ENCODE measurements at places on chromosomes 2 and 18. TPM values are rescaled to one million over a fixed set of nuclear protein-coding genes. Genes with fewer than 3 reads are reported as not detected.

DNA sequence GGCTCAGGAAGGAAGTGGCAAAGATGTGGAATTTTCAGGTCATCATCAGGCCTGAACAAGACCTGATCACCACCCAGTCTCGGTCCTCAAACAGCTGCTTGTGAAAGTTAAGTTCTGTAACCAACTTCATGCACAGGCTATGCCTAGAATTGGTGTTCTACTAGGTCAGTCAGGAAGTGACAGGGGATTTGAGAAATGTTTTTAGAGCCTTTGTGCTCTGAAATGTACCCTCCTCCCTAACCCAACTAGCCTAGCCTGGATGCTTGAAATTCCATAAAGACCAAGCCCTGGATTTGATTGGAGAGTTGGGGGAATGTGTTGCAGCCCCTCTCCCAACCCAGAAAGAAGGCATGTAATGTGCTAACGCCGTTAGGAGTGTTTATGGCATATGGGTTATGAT is 63.3 kb downstream of the TGOLN2 start:
- H3K36me3 ChIP-seq, result peaks cover 8% of the 10 kb centered on the region
- H3K4me1 ChIP-seq, result peaks cover 59% of the 10 kb centered on the region
- no peak for DNase-seq
- peak overlapping the region; percentile 13 for H3K4me3 ChIP-seq
- peak overlapping the region; percentile 94 for H3K27ac ChIP-seq
- H3K27me3 ChIP-seq, result no peaks in the 10 kb centered on the region

DNA sequence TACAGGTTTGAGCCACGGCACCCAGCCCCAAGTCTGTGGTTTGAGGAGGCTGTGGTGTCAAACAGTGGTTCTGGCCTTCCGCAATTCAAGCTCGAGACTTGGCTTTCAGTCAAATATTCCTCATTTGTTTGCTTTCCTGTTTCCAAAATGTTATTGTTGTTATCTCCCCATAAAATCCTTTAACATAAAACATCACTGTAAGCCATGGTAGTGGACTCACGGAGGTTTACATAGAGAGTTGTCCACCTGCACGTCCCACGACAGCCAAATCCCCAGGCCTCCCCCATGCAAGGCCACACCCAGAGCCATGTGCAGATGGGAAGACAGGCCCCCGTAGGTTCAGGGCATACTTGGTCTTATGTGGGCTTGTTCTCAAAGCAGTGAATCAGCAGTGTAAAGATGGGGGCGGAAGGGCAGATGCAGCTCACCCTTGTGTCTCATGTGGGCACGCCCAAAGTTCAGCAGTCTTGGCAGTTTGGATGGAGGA is 18.9 kb upstream of the ST3GAL5 start:
- H3K27ac ChIP-seq, result no peak overlapping the region
- H3K4me3 ChIP-seq, result no peak overlapping the region
- no peak for DNase-seq
- H3K27me3 ChIP-seq, result no peaks in the 10 kb centered on the region
- H3K4me1 ChIP-seq, result peaks cover 22% of the 10 kb centered on the region

- H3K4me3 ChIP-seq, result no peak overlapping the region
- no peak for DNase-seq
- H3K4me1 ChIP-seq, result no peaks in the 10 kb centered on the region
- H3K27ac ChIP-seq, result no peak overlapping the region
- H3K27me3 ChIP-seq, result no peaks in the 10 kb centered on the region
Observed at GRCh38 chr18:51884039-51884438, 456.0 kb upstream of the DCC start.

FSHR gene
- total RNA-seq, result not detected

GRCh38 chr18:12048010-12048826 is 45.4 kb upstream of the ANKRD62 start:
- H3K27me3 ChIP-seq, result peaks cover 12% of the 10 kb centered on the region
- H3K36me3 ChIP-seq, result no peaks in the 10 kb centered on the region
- no peaks in the 10 kb centered on the region for H3K4me1 ChIP-seq
- H3K4me3 ChIP-seq, result no peak overlapping the region
- H3K27ac ChIP-seq, result no peak overlapping the region

DNA sequence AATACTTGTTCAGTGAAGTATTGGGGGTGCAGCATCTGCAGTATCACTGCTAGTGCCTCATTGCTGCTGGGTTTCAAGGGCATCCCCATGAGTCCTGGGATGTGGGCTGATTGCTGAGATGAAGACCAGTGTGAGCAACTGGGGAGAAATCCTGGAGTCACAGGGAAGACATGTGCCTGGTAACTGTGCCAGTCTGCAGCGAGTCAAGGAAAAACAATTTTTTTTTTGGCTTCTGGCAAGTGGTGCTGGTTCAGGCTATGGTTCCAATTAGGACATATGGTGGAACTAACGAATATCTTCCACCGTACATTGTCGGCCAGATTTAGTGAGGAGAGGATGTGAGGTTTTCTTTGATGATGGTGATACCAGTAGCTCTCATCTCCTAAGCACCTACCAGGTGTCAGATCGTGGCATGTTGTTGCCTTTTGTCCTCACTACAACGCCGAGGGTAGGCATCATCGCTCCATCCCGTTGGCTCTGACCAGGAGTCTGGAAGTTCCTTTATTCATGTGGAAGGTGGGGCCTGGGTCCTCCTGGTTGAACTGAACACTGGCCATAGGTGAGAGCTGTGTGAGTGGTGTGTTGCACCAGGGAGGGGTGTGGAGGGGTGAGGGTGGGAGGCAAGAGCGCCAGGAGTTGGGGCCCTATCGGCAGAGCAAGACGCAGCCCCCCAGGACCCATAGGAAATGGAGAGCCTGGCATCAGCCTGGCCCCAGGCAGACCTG is 118.0 kb upstream of the HS6ST1 start:
- H3K27me3 ChIP-seq, result no peaks in the 10 kb centered on the region
- peaks cover 4% of the 10 kb centered on the region for H3K36me3 ChIP-seq
- no peak overlapping the region for H3K4me3 ChIP-seq
- no peak for DNase-seq
- peaks cover under 1% of the 10 kb centered on the region for H3K4me1 ChIP-seq
- no peak overlapping the region for H3K27ac ChIP-seq

HRH4 gene
- total RNA-seq, result not detected

DNA sequence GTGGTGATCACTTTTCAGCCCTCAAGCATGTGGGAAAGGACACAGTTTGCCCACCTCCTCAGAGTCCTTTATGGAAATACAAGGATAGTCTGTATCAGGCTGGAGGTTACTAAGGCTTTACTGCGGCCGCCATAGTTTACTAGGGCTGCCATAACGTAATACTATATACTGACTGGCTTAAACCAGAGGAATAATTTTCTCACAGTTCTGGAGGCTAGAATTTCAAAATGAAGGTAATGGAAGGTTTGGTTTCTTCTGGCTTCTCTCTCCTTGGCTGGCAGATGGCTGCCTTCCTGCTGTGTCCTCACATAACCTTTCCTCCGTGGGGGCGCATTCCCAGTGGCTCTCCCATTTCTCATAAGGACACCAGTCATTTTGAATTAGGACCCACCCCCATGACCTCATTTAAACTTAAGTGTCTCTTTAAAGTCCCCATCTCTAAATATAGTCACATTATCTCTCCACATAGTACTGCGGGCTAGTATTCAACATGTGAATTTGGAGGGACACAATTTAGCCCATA is 12.5 kb upstream of the ATIC start:
- DNase-seq, result no peak
- no peaks in the 10 kb centered on the region for H3K27me3 ChIP-seq
- no peak overlapping the region for H3K4me3 ChIP-seq
- H3K36me3 ChIP-seq, result peaks cover 10% of the 10 kb centered on the region
- H3K27ac ChIP-seq, result no peak overlapping the region
- no peaks in the 10 kb centered on the region for H3K4me1 ChIP-seq

DNA sequence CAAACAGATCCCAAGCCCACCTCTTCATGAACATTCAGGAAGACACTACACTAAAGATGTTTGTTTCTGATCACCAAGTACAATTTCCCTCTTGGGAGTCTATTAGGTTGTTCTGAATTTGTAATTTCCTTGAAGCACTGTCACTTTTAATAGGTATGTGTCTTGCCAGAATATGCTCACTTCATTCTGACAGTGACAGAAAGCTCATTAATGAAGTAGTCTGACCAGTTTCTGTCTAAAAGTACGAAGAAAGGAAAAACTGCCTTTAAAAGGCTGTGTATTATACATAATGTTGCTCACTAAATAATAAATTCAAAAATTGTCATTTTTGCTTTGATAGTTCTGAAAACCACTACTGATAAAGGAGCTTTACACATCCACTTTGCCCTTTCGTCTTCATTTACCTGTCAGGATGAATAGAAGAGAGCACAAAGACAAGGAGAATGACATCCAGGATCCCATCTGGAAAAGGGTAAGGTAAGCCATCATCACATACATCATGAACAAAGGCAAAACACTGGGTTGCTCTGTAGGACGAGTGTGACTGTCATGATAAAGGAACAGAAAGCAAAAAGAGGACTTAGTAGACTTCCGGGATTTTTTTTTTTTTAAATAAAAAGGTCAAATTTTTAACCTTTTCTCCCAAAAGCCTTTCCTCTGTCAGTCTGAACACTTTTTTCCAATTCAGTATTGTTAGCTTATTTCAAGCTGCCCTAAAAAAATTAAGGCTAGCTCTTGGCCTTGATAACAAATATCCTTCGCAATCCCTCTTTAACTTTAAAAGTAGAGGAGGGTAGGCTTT is 103.4 kb downstream of the METTL8 start:
- no peak for DNase-seq
- peaks cover 38% of the 10 kb centered on the region for H3K4me1 ChIP-seq
- peak overlapping the region; percentile 69 for H3K27ac ChIP-seq
- H3K4me3 ChIP-seq, result no peak overlapping the region
